HL-60 (cell line): ENCODE measurements at places on chromosomes 7 and 10.
A peak's percentile ranks its signal among the peaks of the same experiment; 100 is the strongest.

DNA sequence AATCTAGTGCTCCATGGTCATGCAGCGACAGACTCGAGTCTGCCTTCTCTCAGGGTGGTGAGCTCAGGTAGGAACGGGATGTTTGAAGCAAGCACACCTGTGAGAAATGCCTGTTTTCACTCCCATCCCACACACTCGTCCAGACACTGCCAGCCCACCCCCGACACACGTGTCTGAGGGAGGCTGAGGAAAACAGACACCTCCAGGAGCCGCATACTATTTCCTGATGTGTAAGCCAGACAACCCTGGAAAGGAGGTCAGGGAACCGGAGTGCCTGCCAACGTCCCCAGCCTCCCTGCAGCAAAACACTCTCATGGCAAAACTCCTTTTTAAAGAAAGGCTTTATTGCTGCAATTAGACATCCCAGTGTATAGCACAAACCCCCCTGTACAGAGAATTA, 80.2 kb downstream of the ALOX5 start:
- DNase-seq: no peak

- no peak for DNase-seq
These were observed 34.1 kb upstream of the KNDC1 start for GRCh38 chr10:133125901-133126300.

GRCh38 chr10:68221196-68221595, 10.7 kb downstream of the ATOH7 start:
- DNase-seq: no peak

DNA sequence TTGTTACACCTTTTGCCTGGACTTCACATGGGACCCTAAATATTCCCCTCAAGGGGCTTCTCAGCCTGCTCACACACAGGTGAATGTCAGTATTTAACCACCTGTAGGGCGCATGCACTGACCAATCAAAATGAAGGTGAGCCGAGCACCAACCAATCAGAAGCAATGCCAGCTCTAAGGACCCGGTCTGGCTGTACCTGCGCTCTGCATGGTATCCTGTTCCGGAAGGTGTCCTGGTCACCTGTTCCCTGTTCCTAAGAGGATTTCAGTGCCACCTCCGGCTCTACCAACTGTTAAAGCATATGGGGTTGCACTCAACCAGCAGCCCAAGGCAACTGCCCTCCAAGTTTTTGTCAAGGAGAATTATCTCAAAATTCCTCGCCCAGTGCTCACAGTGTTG, 18.4 kb upstream of the CALN1 start:
- no peak for DNase-seq

DNA sequence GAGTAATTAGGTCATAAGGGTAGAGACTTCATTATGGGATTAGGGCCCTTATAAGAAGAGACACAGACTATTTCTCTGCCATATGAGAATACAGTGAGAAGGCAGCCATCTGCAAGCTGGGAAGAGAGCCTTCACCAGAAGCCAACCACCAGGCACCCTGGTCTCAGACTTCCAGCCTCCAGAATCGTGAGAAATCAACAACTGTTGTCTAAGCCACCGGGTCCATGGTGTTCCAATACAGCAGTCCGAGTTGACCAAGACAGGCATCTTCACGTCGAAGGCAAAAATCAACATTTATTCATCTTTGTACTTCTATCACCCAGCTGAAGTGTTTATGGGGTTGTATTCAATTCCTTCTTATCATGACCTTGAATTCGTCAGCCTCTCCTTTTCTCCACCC, 5.3 kb downstream of the TUBAL3 start:
- DNase-seq: no peak

DNA sequence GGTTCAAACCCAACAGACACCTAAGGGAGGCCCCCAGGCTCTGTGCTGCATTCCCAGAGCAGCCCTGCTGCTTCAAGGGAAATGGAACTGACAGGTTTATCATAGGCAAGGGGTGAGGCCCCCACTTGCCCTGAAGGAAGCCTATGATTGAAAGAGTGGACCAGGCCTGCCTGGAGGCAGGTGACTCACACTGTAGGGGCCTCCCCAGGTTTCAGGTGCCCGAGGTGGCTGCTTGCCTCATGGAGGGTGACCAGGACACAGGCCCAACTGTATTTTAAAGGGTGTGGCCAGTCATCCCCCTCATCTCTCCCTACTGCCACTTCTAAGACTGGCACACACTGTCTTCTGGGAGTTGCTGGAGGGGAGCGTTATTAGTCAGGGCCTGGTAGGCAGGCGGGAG, 85.4 kb downstream of the ATXN7L1 start:
- no peak for DNase-seq

DNA sequence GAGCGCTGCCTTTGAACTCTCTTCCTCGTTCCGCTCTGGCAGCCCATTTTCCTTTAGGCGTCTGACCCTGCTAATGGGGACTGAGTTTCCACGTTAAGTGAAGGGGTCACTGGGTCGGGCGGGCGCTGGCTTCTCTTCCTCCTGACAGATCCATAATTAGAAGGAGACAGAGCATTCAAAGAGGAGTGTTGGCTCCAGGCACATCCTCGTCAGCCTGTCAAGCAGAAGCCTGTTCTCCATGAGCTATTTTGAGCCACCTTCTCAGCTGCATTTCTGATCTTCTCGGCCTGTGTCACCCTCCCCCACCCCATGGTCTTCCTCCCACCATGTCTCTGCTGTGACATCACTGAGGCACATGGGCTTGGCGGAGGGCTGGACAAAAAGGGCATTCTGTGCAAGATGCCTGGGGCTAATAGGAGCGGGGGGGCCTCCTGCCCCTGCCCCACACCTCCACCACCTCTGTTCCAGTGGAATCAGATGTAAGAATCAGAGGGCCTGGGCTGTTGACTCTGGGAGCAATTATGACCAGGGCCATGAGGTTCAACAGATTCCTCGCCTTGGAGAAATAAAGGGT, 248.1 kb downstream of the PLXNA4 start:
- no peak for DNase-seq

DNA sequence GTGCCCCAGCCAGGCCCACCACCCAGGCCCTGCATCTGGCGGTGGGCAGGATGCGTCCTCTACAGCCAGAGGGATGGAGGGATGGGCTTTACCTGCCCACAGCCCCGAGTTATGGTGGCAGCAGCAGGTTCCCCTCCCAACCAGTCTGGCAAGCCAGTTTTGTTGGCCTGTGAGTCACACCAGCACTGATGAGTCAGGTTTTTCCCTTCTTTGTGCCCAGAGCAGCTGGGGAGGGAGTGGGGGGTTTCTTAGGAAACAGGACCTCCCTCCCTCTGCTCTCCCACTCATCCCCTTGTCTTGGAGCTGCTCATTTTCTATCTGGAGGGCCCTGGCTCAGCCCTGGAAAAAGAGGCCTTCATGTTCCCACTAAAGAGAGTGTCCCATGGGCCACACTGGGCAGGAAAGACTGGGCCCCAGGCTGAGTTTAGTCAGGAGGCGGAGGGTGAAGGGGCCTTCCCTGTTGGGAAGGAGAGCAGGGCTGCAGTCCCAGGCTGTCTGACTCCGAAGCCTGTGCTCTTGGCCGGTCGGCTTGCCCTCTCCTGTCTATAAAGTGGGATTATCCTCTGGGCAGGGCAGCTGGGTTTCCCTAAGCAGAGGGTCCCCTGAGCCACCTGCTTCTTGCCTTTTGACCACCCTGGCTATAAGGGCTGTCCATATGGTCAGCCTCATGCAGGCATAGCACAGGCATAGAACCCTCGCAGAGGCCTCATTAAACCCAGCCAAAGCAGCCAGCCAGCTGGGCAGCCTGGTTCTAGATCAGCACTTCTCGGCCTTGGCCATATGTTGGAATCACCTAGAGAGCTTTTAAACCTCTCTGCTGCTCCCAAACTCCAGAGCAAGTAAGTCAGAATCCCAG, 30.2 kb upstream of the ANKRD2 start:
- peak; percentile 22 for DNase-seq

DNA sequence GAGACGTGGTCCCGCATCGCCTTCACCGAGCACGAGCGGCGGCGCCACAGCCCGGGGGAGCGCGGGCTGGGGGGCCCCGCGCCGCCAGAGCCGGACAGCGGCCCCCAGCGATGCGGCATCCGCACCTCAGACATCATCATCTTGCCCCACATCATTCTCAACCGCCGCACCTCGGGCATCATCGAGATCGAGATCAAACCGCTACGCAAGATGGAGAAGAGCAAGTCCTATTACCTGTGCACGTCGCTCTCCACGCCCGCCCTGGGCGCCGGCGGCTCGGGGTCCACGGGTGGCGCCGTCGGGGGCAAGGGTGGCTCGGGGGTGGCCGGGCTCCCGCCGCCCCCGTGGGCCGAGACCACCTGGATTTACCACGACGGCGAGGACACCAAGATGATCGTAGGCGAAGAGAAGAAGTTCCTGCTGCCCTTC, 737 bp downstream of the CNNM2 start:
- DNase-seq: no peak

GRCh38 chr10:104242545-104242944, 10.4 kb upstream of the CFAP43 start:
- no peak for DNase-seq

DNA sequence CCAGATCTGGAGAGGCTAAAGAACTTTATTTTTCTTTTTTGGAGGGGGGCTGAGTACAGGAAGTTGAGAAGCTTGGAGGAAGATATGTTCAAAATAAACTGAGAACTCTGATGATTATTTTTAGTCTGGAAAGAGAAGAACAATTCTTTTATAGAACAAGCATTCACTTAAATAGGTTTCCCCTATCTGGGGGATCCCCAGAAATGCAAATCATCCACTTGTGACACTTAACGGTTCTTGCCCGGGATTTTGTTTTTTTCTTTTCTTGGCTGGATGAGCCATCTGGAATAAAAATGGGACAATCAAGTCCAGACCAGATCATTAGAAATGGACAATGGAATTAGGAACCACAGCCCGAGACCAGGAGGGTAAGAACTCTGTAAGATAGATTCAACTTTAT, 95.9 kb upstream of the EGR2 start:
- no peak for DNase-seq

GRCh38 chr7:47085491-47086275, 496.2 kb downstream of the TNS3 start:
- DNase-seq: no peak

DNA sequence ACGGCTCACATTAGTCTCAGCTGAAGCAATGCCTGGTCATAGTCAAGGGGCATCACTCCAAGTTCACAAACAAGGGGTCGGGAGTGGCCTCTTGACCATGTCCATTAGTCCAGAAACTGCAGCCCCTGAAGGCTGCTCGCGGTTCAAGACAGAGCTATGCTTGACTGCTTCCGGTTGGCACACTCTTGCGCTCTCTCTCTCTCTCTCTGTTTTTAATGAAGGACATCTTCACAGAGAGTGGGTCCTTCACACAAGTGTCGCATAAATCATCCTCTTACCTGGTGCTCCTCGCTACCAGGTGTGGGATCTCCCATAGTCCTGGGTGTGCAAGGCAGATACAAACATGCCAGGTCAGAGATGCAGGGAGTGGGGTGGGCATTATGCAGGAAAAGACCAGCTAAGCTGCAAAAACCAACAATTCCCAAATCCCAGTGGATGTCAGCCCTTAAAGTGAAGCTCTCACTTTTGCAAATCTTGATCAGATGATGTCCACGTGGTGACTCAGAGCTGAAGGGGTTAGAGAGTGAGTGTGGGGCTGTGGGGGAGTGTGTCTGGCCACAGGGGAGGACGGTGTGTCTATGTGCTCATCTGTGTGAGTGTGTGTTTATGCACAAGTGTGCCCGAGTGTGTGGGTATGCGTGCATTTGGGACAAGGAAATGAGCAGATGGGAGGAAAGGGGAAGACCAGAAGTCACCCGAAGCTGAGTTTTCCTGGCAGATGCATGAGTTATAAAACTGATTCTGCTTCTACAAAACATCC, 83.7 kb upstream of the PPP2R2D start:
- no peak for DNase-seq

DNA sequence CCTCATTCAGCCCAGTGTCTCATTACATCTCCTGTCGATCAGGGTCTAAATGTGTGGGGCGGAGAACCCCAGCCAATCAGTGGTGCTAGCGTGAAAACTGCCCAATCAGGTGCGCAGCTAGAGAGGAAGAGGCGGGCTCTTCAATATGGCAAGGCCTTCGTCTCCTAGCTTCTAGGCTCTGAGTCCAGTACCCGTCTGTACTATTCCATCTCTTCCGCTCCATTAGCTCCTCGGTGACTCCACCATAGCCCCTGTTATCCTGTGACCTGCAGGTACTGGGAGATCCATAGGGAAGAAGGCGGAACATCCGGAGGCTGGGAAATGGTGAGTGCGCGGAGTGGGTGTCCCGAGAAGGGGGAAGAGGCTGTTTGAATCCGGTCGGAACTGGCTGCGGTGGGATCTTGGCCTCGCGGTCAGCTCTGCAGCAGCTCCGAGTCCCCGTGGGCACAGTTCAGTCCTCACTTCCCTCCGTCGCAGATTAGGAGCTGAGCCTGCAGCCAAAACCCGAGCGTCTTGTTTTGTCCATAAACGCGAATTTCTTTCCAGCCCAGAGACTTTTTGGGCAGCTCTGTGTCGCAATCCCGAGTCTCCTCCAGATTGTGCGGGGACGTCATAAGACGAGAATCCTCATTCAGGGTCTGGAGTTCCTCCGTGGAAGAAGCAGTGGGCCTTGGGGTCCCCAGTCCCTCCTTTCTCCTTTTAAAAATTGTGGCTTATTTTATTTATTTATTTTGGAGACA, at the start of gene ZNF727:
ZNF727 (plus strand) TSS at position 134 of the 740 bp plus-strand sequence; CDS start at position 322, 188 bp downstream.
- no peak for DNase-seq

GRCh38 chr7:20404320-20404719, 73.6 kb downstream of the ITGB8 start:
- no peak for DNase-seq

DNA sequence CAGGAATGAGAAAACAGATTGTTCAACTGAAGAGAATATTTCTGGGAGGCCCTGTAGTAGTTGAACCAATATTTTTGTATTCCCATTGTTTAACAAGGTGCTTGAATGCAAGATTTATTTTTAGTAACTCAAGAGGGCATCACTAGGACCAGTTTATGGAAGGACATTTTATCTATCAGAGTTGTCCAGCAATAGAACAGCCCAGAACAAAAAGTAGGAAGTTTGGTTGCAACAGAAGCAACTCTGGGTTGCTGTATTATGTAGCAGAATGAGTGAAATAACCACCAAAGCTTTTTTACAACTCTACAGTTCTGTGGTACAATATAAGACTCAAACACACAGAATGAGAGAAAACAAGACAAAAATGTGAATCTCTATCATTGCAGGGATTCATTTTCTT, 34.7 kb downstream of the CPED1 start:
- no peak for DNase-seq

GRCh38 chr10:1378473-1378872, 322.3 kb downstream of the WDR37 start:
- no peak for DNase-seq

DNA sequence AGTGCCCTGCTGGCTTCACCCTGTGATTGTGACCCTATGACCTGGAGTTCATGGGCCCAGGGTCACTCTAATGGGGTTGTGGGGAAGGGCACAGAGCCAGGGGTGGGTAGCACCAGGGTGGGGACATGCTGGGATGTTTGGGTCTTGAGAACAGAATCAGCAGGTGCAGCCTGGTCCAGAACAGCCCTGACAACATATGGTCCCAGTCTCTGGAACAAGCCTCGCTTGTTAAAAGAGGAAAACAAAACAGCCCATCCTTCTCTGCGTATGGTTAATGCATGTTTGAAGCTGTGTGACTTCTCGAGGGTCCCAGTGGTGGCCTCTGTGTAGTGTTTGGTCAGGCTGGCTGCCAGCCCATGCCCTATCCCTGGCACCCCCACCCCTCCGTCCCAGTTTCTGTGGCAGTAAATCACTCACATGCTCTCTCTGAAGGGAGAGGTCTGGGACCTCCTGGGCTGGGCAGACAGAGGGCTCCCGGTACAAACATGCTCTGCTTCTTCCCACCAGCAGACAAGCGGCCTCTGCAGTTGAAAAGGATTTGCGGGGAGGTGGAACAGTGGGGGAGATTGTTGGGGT, 79.4 kb downstream of the FAM241B start:
- DNase-seq: no peak

GRCh38 chr10:80283536-80284199, 5.8 kb downstream of the MAT1A start:
- DNase-seq: no peak

- no peak for DNase-seq
These were observed 29.3 kb upstream of the BNIP3 start for GRCh38 chr10:132011024-132011423.
